Fibroblast of the conjunctiva (primary cell): ENCODE measurements at places on chromosomes 2 and 18.

DNA sequence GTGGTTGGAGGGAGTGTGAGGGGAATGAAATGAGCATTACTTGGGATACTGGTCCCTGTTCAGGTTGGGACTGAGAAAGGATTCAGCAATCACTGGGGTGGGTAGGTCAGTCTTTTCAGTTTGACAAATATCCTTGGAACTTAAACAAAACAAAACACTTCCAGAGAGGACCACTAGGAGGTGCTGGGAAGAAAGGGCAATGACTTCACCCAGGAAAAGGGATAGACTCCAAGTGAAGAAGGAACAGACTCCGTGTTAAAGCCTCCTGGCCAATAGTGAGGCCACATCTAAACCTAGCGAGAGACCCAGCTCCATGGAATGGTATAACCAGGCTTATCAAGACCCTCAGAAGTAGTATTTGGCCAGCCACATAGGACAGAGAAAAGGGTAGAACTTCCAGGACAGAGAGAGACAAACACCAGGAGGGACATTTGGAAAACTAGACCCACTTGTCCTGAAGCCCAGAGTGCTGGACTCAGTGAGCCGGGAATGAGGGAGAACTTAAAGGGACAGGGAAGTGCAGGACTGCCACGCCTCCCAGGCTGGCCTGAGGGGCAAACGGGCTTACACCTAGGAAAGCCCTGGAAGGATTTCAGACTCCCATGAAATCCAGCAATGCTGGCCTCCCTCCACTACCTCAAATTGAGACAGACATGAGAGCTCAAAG is 19.6 kb upstream of the KCNG3 start:
- peak; percentile 23 for DNase-seq

- DNase-seq: no peak
Observed at GRCh38 chr2:181183878-181184542, 203.6 kb downstream of the UBE2E3 start.

- DNase-seq: no peak
Observed at GRCh38 chr2:241445426-241445825, 63.0 kb downstream of the STK25 start.

- no peak for DNase-seq
Observed at GRCh38 chr2:98903064-98903355, 33.0 kb downstream of the CRACDL start.

- DNase-seq: no peak
Observed at GRCh38 chr18:22026362-22026761, 143.0 kb upstream of the GATA6 start.
